ENCODE measurements at places on chromosomes 5 and 9.
A peak's percentile ranks its signal among the peaks of the same experiment; 100 is the strongest.

GRCh38 chr9:120481248-120481647 is 98.7 kb downstream of the CDK5RAP2 start:
- DNase-seq: no peak

DNA sequence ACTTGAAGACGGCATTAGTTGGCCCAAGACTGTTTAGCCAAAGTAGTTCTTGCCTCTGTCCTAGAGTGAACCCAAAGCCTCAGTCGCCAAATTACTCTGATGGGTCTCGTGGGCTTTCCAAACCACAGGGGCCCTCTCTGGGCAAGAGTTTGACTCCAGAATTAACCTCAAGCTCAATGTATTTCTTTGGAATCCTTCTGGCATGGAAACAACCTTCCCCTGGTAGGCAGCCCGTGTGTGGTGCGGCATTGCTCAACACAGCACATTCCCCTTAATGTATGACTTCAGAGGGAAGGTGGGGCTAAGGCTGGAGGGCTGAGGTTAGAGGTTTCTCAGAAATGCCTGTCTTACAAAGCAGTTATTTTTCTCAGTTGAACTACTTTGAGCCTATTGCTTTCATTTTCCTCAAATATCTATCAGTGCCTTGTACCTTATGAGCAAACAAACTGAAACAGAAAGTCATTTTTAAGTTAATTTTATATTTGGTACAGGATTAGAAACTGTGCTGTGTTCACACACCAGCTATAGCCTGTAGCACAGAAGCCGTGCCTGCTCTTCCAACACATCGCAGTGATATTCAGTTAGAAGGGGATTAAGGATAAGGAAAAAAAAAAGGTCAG is 123.9 kb upstream of the HAPLN1 start:
- DNase-seq: no peak

GRCh38 chr5:34687269-34688011 is 31.3 kb downstream of the RAI14 start:
- no peak for DNase-seq

GRCh38 chr5:138610918-138611677 is 35.9 kb upstream of the HSPA9 start:
- peak; percentile 47 for DNase-seq

- DNase-seq: no peak
Observed at GRCh38 chr9:136562746-136563495, 17.1 kb upstream of the NOTCH1 start.

- no peak for DNase-seq
Observed at GRCh38 chr5:42520203-42520602, 97.0 kb downstream of the GHR start.

DNA sequence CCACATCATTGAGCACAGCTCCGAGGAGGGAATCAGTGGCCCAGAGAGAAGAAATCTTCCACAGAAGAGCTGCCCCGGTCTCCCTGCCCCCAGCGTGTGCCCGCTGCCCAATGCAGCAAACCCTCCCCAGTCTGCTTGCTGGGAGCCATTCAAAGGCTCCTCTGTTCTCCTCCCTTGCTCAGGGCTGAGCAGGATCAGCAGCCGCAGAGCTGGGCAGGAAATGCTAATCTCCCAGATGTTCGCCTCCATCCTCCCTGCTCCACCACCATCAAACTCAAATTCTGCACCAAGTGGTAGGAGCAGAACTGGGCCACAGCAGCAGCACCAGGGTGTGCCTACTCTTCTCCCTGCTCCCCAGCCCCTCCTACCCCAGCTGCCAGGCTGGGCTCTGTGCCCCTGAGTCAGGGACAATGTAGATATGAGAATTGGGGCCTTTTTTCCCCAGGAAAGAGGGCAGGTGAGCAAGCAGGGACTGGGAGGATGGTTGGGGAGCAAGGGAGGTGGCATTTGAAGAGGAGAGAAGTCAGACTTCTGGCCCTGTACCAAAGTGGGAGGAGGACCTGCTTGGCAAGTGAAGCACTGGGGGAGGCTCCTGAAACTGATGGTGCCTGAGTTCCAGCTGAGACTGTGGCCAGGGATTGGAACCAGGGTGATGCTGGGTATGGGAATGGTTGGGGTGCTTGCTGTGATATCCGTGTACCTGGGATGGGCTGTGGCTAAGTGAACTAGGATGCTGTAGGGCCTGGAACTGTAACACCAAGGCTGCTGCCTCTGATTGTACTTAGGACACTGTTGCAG is 1.9 kb upstream of the PCDH1 start:
- DNase-seq: peak; percentile 24

DNA sequence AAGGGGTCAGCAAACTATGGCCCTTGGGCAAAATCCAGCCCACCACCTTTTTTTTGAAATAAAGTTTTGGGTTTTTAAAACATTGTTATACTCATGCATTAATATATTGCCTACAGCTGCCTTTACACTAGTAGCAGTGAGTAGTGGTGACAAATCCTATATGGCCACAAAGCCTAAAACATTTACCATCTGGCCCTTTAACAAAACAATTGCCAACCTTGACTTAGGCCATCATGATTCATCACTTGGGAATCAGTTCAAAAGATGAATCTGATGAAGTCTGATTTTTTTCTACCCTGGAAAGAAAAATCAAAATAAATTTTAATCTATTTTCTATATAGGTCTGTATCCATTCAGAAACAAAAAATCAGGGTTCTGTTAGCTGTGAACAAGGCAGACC is 484.9 kb downstream of the BNC2 start:
- DNase-seq: no peak

- no peak for DNase-seq
Observed at GRCh38 chr5:137134920-137135532, 364.1 kb downstream of the SPOCK1 start.

DNA sequence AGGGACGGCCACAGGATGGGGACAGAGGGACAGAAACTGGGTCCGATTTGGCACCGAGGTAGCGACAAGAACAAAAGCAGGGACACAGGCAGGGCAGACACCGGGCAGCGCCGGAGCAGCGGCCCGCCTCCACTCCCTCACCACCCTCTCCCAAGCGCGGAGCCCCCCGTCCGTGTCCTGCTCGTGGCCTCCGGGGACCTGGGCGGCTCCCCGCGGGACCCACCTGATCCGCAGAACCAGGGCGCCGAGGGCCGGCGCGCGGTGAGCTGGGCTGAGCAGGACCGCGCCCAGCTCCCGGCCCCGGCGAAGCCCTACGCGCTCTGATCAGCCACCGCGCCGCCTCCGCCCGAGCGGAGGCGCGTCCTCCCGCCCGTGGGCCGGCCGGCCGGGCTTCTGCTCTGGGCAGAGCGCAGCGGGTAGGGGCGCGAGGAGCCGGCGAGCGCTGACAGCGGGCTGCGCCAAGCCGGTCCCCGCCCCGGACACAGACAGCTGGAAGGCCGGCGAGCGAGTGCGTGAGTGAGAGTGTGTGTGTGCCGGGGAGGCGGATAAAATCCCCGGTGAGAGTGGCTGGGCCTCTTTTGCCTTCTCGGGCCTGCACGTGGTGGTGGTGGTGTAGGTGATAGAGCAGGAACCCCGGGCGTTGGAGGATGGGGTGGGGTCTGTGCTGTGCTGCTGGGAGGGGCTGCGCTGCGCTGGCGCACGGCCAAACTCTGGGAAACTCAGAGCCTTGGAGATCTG is at the start of gene GGTA1:
TSS of gene GGTA1 (minus strand) at position 418 of the 738 bp plus-strand sequence. CDS start 31,922 bp downstream, outside the sequence.
- no peak for DNase-seq

- no peak for DNase-seq
Observed at GRCh38 chr5:113776832-113777525, 263.5 kb downstream of the YTHDC2 start.

- DNase-seq: no peak
Observed at GRCh38 chr5:129107637-129108036, 13.1 kb downstream of the ISOC1 start.

- DNase-seq: peak; percentile 56
Observed at GRCh38 chr5:151115272-151115905, 34.6 kb upstream of the TNIP1 start.

DNA sequence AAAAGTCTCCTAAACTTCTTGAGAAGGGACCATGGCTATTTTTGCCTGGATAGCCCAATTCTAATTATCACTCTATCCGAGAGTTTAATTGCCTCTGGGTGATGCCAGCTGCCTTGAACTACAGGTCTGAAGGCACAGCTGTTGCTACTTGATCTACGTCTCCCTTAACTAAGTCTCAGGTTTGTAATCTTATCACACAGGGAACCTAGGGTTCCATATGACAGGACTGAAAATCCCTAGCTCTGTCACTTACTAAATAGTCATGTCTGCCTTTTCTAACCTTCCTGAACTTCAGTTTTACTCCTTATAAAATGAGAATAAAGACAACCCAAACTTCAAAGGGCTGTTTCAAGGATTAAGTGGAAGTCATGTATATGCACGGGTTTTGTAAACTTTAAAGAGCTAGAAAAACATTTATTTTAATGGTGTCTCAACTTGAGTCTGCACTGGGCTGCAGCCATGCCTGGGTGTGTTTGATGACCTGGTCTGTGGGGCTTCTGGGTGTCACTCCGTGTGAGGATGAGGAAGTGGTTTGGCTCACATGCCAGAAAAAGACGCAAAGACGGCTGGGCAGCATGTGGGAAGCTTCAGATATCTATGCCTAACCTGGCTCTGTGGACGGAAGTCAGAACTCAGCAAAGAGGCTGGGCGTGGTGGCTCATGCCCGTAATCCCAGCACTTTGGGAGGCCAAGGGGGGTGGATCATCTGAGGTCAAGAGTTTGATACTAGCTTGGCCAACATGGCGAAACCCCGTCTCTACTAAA is 129.3 kb upstream of the SLC44A1 start:
- DNase-seq: no peak

GRCh38 chr5:76622076-76622475 is 1.1 kb downstream of the F2RL2 start:
- no peak for DNase-seq

DNA sequence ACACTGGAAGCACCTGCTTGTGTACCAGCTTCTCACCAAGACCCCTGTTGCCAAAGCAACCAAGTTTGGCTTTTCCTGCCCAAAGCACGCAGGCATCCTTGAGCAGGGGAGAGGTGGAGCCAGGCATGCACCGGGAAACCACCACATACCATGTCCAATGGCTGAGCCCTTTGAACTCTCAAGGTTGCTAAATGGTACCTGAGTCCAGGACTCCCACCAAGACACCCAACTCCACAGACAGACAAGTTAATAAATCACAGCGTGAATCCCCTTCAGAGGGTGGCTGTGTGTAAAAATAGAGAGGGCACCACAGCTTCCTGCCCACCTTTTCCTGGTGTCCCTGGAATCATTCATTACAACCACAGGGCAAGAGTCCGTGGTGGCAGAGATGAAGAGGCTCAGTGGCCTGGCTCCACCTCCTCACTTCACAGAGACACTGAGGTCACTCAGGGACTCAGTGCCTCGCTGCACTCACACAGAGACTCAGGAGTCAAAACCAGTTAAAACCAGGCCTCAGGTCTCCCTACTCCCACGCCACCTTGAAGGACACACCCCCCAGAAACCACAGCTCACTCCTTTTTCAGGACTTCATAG is 143.7 kb downstream of the C5orf15 start:
- DNase-seq: no peak

DNA sequence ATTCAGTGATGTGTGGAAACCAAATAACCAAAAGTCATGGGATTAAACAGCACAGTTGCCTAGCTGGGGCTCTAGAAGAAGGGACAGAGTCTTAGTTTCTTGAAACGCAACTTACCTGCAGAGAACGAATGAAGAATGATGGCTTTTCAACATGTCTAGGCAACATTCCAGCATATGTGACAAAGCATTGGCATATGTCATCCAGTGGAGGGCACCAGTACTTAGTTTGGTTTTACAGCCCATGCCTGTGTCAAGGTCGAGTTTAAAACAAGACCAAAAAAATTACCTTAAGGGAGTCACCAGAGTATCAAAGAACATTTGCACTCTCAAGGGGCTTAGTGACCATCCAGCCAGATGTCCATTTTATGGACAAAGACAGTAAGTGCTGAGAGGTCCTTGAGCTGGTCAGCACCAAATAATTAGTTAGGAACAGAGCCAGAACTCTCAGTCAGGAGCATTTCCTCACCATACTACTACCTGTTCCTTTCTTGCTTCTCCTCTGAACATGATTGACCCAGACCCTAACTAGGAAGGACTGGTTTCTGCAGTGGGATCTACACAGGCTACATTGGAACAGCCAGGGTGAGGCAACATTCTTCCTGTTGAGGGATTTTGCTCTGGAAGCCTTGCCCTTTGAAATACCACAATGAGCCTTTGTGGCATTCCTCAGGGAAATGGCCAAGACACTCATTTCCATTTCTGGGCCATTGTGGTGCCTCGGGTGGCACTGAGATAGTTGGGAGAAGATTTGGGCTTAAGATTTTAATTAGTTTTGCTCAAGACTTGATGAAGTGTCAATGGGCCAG is 75.4 kb upstream of the ANKH start:
- DNase-seq: peak; percentile 25

- no peak for DNase-seq
Observed at GRCh38 chr9:108017671-108018070, 528.1 kb upstream of the KLF4 start.

DNA sequence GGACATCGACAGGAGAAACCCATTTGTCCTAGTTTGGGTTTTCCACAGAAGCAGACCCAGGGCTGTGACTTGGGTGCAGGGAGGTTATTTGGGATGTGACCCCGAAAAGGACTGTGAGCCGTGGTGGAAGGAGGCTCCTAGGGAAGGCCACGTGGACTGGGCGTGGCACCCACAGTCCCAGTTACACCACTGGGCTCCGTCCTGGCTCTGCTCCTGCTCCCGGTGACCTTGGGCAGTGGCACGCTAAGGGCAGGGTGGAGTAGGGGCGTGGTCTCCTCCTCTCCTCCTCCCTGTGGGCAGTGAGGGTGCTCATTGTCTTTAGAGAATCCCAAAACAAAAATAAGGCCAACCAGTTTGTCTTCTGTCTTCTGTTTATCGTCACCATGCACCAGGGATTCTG is 190.1 kb downstream of the GADD45G start:
- DNase-seq: no peak

DNA sequence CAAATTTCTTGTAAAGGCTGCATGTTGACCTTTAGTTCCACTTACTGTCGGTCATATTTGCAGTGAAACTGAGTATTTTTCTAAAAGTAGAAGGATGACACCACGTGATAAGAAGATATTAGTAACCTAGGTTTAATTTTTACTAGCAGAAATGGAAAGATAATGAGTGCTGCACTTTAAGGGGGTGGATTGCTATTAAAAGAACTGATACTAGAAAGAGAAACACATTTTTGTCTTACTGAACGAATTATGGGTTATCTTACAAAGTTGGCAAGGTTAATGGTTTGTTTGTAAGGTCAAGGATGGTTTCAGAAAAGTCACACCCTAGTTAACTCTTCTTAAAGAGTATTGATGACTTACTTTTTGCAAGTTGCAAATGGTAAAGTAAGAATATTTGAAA is 2.4 kb downstream of the MACIR start:
- no peak for DNase-seq

GRCh38 chr9:133187561-133188005 is 21.5 kb downstream of the OBP2B start:
- no peak for DNase-seq

- no peak for DNase-seq
Observed at GRCh38 chr5:41095324-41096101, 24.4 kb upstream of the MROH2B start.

DNA sequence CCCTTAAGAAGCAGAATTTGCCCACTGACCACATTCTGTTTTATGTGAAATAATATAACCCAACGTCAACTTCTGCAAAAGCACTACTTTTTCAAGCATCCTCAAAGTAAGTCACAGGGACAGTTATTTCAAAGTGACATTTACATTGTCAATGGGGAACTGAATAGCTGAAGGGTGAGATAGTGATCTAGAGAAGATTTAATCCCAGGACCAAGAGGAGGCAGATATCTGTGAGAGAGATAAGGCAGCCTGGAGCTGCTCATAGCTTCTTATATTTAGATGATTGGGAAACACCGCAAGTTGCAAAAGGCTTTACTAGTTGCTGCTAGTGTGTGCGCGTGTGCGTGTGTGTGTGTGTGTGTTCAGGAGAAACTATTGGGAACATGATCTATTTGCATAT is 210.4 kb upstream of the RFX3 start:
- DNase-seq: no peak

GRCh38 chr9:28720746-28721145 is 1147.5 kb upstream of the C9orf72 start:
- no peak for DNase-seq

Measured in NCI-H1694 (cell line).